ENCODE measurements at places on chromosomes 6 and 20. TPM values are rescaled to one million over a fixed set of nuclear protein-coding genes. Genes with fewer than 3 reads are reported as not detected.

Gene TNF
- total RNA-seq, result 58.8 TPM

Gene TAAR9
- not detected for total RNA-seq

Gene FHL5
- total RNA-seq, result not detected

GRCh38 chr6:131862476-131862875 is 54.7 kb downstream of the ENPP1 start:
- no peak overlapping the region for H3K27ac ChIP-seq
- no peaks in the 10 kb centered on the region for H3K36me3 ChIP-seq
- no peak for DNase-seq
- no peak overlapping the region for H3K4me3 ChIP-seq
- H3K27me3 ChIP-seq, result peaks cover 12% of the 10 kb centered on the region

DNA sequence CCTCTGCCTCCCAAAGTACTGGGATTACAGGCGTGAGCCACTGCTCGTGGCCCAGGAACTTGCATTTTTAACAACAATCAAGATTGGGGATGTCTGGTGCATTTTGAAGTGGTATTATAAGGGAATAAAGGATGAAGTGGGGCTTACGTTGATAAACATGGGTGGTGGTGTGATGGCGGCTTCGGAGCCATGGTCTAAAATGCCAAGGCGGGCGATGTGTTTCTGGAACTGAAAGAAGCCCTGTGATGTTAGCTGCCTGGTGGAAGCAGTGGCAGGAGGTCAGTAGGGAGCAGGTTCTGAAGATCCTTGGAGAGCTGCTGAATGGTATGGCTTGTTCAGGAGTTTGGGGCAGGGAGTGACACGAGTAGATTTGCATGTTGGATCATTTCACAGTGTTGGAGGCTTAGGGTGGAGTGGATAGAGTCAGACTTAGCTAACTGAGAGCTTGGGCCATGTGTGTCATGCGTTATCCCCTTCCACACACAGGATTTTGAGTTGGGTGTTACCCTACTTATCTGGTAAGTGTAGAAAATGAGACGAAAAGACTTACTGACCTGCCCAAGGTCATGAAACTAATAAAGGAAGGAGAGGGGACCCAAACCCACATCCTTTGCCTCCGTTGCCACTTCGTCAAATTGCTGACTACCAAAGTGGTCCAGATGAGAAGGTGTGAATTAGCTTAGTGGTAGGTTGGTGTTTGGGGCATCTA is 1.5 kb downstream of the NELFCD start:
- H3K27me3 ChIP-seq, result no peaks in the 10 kb centered on the region
- DNase-seq, result peak; percentile 60
- peak overlapping the region; percentile 88 for H3K4me3 ChIP-seq
- H3K27ac ChIP-seq, result peak overlapping the region; percentile 83
- H3K36me3 ChIP-seq, result peaks cover 24% of the 10 kb centered on the region
- peaks cover 44% of the 10 kb centered on the region for H3K4me1 ChIP-seq

- H3K4me3 ChIP-seq, result no peak overlapping the region
- DNase-seq, result no peak
- H3K36me3 ChIP-seq, result peaks cover 16% of the 10 kb centered on the region
- no peaks in the 10 kb centered on the region for H3K27me3 ChIP-seq
Observed at GRCh38 chr6:347232-347631, 44.3 kb upstream of the IRF4 start.

DNA sequence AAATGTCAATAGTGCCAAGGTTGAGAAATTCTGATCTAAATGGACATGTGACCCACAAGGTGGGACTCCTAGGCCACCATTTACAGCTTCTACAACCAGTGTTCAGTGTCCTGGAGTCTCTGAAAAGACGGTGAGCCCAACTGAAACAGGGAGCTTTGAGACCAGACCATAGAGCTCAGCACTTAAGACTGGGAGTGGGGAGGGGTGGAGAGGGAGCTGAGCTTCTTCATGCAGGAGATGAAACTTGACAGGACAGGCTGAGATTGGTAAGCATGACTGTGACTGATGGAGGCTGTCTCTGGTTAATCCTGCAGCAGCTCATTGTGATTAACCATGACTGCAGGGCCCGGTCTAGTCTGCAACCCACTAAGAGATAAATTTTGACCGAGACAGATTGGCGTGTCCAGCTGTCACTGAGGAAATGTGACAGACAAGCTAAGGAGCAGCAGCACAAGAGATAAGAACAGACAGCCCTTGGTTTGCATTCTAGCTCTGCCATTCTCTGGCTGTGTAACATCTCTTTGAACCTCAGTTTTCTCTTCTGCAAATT is 1.4 kb upstream of the AAR2 start:
- DNase-seq, result no peak
- no peak overlapping the region for H3K4me3 ChIP-seq
- peaks cover 32% of the 10 kb centered on the region for H3K4me1 ChIP-seq
- H3K27me3 ChIP-seq, result no peaks in the 10 kb centered on the region
- H3K36me3 ChIP-seq, result peaks cover 3% of the 10 kb centered on the region

- H3K27me3 ChIP-seq, result no peaks in the 10 kb centered on the region
- H3K4me3 ChIP-seq, result no peak overlapping the region
- DNase-seq, result no peak
- H3K27ac ChIP-seq, result no peak overlapping the region
- H3K4me1 ChIP-seq, result no peaks in the 10 kb centered on the region
Observed at GRCh38 chr6:140438346-140438735, 1063.9 kb upstream of the CITED2 start.

DNA sequence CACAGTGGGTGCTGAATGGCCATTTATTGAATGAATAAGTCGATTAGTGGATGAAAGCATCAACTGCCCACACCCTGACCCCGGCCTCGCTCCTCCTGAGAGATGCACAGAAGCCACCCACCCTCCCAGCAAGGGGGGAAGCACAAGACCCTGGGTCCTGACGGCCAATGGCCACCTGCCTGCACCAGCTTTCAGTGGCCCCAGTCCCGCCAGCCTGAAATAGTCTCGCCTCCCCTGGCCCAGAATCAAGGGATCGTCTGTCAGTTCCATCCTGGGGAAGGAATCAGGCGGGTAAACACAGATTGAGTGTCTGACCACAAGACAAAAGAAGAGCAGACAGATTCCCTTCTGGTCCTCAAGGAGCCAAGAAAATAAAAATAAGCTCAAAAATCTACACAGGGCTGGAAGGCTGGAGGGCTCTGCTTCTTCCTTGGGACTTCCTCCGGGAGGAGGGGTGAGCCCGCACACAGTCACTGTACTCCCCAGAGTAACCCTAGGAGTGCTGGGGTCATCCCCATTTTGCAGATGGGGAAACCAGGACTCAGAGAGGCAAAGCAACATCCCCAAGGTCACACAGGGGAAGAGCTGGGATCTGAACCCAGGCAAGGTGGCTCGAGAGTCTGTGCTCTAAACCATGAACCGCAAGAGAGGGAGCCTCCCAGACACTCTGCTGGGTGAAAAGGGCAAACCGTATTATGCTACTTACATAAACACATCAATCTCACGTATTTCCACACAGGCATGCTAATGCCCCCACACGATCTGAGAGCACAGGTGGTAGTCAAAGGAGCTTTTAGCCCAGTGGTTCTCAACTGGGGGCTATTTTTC is 7.8 kb downstream of the PREX1 start:
- H3K4me3 ChIP-seq, result peak overlapping the region; percentile 54
- H3K27me3 ChIP-seq, result no peaks in the 10 kb centered on the region
- H3K36me3 ChIP-seq, result peaks cover 58% of the 10 kb centered on the region

DNA sequence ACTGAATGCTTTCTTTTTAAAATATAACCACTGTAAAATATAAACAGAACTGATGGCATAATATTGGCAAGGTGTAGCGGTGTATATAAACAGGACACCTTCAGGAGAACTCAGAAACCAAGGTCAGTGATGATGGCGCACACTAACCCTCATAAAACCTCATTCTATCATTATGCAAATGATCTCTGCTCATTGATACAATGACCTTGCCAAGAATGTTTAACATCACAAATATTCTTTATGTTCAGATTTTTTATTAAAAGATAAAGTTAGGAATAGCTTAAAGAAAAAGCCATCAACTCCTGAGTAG is 48.6 kb upstream of the DST start:
- H3K4me3 ChIP-seq, result no peak overlapping the region
- H3K36me3 ChIP-seq, result no peaks in the 10 kb centered on the region
- no peak for DNase-seq
- H3K27ac ChIP-seq, result no peak overlapping the region
- H3K4me1 ChIP-seq, result no peaks in the 10 kb centered on the region

DNA sequence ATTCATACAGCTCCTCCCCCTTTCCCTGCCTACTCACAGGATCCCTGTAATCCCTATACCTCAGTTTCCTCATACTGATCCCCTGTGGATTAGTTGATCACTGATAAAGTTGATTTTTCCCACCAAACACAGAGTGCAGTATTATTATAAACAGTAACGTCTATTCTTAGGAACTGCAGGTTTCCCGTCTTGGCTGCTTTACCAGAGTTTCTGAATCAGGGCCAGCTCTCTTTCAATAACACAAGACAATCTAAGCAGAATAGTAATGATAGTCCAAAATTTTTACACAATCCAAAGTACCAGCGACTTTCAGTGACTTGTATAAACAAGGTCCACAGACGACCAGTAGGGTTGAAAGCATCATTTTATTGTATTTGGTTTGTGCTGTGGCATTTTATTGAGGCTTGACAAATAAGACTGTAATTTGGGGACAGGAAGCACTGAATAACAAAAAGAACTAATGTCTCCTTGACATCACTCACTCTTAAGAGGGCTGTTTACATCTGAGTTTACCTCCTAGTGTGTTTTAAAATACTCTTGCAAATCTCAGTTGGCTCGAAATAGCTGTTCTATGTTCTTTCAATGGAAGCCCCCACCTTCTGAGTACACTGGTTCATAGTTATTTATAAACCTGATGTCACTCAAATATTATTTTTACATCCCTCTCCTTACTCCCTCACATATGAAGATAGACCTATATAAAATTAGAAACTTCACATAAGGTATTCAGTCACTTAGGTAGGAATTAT is 6.1 kb upstream of the JARID2 start:
- peaks cover 7% of the 10 kb centered on the region for H3K4me1 ChIP-seq
- no peak for DNase-seq
- no peak overlapping the region for H3K27ac ChIP-seq
- H3K27me3 ChIP-seq, result no peaks in the 10 kb centered on the region
- H3K4me3 ChIP-seq, result no peak overlapping the region

DNA sequence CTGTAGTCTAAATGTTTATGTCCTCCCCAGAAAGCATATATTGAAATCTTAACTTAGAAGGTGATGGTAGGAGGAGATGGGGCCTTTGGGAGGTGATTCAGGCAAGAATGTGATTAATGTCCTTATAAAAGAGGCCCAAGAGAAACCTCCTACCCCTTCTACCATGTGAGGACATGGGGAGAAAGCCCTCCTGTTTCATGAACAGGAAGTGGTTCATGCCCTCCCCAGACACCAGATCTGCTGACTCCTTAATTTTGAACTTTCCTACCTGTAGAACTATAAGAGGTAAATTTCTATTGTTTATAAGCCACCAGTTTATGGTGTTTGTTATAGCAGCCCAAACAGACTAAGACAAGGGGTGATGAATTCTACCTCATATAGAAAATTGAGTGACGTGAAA is 8.7 kb upstream of the ECT2L start:
- DNase-seq, result no peak
- peaks cover 7% of the 10 kb centered on the region for H3K4me1 ChIP-seq
- no peak overlapping the region for H3K4me3 ChIP-seq
- H3K27ac ChIP-seq, result no peak overlapping the region
- H3K27me3 ChIP-seq, result no peaks in the 10 kb centered on the region
- H3K36me3 ChIP-seq, result peaks cover 16% of the 10 kb centered on the region

DNA sequence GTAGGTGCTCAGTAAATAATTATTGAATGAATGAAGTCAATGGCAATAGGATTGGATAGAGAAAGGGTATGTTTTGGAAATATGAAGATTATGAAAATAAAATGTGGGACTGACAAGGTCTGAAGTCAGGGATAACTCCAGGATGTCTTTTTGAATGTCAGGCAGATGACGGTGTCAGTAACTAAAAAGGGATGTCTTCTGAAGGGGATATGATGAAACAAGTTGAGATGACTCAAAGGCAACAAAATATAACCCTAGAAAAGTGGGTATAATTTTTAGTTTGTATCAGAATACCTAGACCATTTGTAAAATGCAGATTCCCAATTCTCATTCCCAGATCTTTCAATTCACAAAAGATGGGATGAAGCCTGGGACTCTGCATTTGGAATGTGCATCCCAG is 257.3 kb upstream of the SGK1 start:
- H3K4me1 ChIP-seq, result peaks cover 3% of the 10 kb centered on the region
- no peak for DNase-seq
- peaks cover 21% of the 10 kb centered on the region for H3K27me3 ChIP-seq
- no peak overlapping the region for H3K4me3 ChIP-seq
- peaks cover under 1% of the 10 kb centered on the region for H3K36me3 ChIP-seq

DNA sequence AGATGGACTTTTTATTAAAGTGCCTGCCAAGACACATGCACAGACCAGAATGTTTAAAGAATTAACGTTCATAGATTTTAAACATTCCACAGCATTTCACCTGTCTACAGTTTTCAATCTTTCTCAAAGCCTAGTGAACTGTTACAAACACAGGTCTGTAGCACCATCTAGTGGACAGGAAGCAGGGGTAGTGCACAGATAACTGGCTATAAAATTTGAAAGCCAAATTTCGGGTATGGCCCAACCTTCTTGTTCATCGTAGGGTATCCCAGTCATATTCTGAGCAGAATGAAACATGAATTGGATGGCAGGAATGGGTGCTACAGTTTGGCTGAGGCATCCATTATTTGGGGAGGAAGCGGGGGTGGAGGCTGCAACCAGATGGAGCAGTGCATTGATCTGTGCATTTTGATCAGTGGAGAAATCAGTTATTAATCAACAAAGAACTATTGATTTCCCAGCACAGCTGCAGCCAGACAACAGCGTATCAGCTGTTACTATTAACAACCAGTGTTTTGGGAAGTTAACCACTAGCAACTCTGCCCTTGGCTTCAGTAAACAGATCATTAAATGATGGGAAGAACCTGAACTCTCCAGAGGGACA is 56.1 kb upstream of the B3GAT2 start:
- H3K36me3 ChIP-seq, result no peaks in the 10 kb centered on the region
- no peak overlapping the region for H3K27ac ChIP-seq
- no peak overlapping the region for H3K4me3 ChIP-seq
- no peaks in the 10 kb centered on the region for H3K4me1 ChIP-seq
- no peak for DNase-seq
- H3K27me3 ChIP-seq, result peaks cover 11% of the 10 kb centered on the region

DNA sequence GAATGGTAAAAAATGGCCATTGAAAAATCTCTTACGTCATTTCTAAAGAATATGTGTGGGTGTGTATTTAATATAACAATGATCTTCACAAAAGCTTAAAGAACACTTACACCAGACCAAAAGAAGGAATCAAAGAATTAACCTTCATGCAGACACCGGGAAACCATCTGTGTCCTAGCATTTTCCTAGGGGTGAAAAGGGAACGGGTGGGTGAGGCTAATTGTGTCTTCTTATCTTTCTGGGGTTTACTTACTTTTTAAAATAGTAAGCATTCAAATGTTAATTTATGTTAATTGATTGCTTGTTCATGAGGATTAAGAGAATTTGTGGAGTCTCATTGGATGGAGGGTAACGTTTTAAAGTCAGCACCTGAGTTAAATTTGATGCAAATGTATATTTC is 47.5 kb downstream of the BMP2 start:
- no peaks in the 10 kb centered on the region for H3K36me3 ChIP-seq
- no peaks in the 10 kb centered on the region for H3K27me3 ChIP-seq
- H3K4me3 ChIP-seq, result no peak overlapping the region
- H3K27ac ChIP-seq, result no peak overlapping the region
- no peak for DNase-seq

Data from activated CD8-positive, alpha-beta memory T cell treated with anti-CD3 and anti-CD28 coated beads, Interleukin-2, amount 10 ng/mL, durations not matched to agents 7 days and 5 days (primary cell).